ENCODE measurements at places on chromosomes 6 and 20. TPM values are rescaled to one million over a fixed set of nuclear protein-coding genes. Genes with fewer than 3 reads are reported as not detected.

The ESR1 gene
- total RNA-seq: 3.3 TPM

The PRSS35 gene
- total RNA-seq: 1.1 TPM

DNA sequence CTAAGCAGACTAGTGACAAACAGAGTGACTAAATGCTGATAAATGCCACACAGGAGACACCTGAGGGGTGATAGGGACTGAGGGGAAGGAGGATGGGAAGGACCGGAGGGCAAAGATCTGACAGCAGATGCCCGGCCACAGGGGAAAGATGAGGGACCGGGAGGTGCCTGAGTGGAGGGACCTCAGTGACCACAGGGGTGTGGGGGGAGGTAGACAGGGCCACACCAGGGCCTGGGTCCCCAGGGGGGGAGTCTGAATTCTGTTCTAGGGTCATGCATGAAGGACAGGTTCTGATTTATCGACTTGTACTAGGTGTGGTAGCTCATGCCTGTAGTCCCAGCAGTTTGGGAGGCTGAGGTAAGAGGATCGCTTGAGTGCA is 6.9 kb downstream of the BCAS4 start:
- no peak for DNase-seq

The SLC35F1 gene
- total RNA-seq: not detected

GRCh38 chr6:128487055-128487454 is 33.3 kb downstream of the PTPRK start:
- DNase-seq: no peak

The TCF15 gene
- not detected for total RNA-seq

DNA sequence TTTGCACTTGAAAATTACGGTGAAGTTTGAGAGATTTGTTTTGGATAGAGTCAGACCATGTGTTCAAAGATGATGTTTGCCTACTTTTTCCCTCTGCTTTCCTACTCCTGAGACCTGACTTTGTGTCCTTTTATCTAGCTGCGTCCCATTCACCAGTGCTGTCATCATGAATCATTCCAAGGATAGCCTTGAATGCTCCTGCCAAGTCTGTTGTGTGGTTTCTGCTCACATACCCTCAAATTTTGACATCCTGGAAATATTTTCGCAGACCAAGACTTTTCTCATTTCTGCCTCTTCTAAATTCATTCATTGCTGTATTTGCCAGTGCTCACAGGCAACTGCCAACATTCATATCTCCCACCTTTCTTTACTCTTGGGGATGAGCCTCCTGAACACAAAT is 175.9 kb upstream of the SCGN start:
- DNase-seq: peak; percentile 58

The ALDH8A1 gene
- 0.29 TPM for total RNA-seq

- no peak for DNase-seq
These were observed 301.2 kb downstream of the SMOC2 start for GRCh38 chr6:168741942-168742782.

DNA sequence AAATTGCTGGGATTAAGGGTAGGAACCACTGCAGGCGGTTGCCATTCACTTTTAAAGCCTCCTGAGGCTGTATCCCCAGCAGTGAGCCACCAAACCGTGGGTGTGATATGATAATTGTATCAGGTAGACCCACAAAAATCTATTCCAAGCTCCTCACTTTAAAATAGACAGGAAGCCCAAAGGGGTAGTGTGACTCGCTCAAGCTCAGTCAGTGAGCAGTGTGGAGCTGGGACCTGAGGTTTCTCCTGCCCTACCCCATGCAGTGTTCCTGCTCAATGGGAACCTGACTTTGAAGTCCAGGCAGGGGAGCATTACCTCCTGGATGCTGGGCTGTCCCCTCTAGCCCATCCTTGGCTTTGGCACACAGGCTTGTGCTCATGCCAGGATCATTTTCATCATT is 14.9 kb upstream of the MAPRE1 start:
- DNase-seq: no peak
